PC-9 (cell line): ENCODE measurements at places on chromosomes 11 and 22. TPM values are rescaled to one million over a fixed set of nuclear protein-coding genes. Genes with fewer than 3 reads are reported as not detected.

The GPHA2 gene
- total RNA-seq = 1.0 and 2.1 TPM in 2 replicates

DNA sequence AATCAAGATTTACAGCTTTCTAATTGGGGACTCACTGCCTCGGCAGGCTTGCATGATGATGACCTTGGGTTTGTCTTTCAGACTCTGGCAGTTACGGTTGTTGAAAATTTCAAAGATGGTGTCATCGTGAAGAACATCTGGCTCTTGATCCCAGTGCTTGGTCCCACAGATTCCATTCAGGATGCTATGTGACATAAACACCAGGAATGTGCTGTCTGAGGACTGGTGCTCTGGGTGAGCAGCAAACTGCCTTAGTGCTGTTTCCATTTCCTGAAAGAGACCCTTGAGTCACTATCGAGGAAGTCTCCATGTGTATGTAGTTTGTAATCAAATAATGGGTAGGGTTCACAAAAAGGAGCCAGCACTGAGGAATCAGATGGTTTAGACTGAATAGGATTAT, 7.1 kb downstream of the CASP12 start:
- H3K36me3 ChIP-seq = no peaks in the 10 kb centered on the region
- no peaks in the 10 kb centered on the region for H3K27me3 ChIP-seq
- DNase-seq = no peak
- no peaks in the 10 kb centered on the region for H3K4me1 ChIP-seq
- no peak overlapping the region for H3K4me3 ChIP-seq

The PIH1D2 gene
- 2.0 and 4.8 TPM in 2 replicates for total RNA-seq

DNA sequence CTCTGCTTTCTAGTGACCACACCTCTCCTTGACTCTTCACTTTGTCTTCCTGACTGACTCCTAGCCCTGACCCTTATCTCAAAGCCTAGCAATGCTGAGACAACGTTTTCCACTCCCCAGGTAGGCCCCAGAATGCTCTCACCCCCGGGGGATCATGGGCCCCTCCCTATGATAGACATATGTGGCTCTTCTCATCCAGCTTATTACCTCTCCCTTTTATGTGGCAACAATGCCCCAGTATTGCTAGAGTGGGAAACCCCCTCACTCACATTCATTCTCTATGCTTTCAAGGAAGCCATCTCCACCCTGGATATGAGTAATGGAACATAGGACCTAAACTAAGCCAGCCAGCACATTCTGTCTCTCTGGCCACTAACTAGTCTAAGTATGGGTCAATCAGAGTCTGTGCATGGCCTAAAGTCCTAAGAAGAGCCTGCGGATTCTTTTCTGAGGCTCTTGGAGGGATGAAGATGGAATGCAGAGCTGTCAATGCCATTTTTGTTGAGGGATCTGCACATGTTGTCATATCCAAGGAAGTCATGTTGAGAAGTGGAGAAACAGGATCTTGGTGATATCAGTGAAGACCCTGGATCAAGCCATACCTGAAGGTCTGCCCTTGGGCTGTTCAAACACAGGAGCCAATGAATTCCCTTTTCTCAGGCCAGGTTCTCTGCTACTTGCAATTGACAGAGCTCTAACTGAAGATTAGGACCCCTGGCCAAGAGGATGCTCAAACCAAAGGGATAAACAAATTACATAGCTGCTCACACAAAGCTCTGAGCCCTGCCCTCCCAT, 79.8 kb upstream of the GRK3 start:
- H3K27ac ChIP-seq = no peak overlapping the region
- H3K36me3 ChIP-seq = no peaks in the 10 kb centered on the region
- DNase-seq = no peak

DNA sequence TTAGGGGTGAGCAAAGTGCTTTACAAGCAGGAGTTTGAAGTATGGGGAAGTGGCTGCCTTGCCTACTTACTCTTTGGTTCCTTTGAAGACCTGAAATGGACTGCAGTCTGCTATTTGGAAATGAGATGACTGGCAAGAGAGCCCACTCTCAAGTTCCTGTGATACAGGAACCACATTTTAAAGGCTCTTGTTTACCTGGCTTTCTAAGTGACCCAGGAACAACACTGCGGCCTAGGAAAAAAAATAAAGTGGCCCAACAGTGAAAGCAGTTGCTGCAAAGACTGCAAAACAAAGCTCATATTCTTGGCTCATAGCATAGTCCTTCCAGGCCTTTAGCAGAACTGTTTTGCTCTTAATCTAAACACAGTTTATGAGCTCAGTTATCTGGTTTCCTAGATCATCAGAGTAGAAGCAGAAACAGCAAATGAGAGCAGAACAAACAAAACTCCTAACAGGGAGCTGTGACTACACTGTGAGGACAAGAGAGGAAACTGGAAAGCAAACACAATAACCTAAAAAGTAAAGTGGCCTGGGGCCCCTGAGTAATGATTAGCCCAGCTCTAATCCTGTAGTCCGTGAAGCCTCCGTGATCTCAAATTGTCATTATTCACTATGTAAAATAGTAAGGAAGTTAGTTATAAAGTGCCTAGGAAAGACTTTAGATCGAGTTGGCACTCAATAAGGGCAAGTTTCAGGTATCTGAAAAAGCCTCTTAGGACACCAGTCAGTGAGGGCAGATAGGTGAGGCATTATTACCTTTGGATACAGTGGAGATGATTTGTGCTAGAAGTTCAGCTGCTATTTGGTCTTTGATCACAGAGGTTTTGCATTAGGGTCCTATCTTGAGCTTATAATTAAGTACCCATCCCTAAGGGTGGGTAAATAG, 11.5 kb downstream of the CCDC117 start:
- DNase-seq = no peak
- H3K27ac ChIP-seq = no peak overlapping the region
- no peaks in the 10 kb centered on the region for H3K4me1 ChIP-seq
- no peak overlapping the region for H3K4me3 ChIP-seq
- peaks cover 24% of the 10 kb centered on the region; the same call in 1 of the 2 replicates for H3K36me3 ChIP-seq
- H3K27me3 ChIP-seq = no peaks in the 10 kb centered on the region

- H3K4me1 ChIP-seq = peaks cover 36% of the 10 kb centered on the region
- H3K27me3 ChIP-seq = no peaks in the 10 kb centered on the region
- no peaks in the 10 kb centered on the region for H3K36me3 ChIP-seq
Measured at GRCh38 chr11:110185121-110185591, 92.0 kb downstream of the ZC3H12C start.

DNA sequence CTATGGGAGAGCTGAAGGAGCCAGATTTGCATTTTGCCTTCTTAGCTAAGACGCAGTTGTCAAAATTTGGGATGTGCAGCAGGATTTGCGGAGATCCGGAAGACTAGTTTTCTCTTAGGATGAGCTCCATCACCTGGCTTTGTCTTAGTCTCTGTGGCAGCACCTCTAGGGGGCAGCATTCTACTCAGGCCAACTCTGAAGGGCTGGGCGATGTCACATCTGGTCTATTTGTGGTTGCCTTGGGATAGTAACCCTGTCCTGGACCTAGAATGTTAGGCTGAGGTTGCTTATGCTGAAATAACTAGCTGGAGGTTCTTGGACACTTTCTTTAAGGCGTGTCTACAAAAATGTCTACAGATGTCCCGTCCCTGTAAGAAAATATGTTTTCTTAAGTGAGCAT, 116.2 kb downstream of the FAT3 start:
- H3K4me3 ChIP-seq = no peak overlapping the region
- H3K27ac ChIP-seq = no peak overlapping the region
- no peaks in the 10 kb centered on the region for H3K36me3 ChIP-seq
- no peaks in the 10 kb centered on the region for H3K4me1 ChIP-seq
- no peaks in the 10 kb centered on the region for H3K27me3 ChIP-seq

DNA sequence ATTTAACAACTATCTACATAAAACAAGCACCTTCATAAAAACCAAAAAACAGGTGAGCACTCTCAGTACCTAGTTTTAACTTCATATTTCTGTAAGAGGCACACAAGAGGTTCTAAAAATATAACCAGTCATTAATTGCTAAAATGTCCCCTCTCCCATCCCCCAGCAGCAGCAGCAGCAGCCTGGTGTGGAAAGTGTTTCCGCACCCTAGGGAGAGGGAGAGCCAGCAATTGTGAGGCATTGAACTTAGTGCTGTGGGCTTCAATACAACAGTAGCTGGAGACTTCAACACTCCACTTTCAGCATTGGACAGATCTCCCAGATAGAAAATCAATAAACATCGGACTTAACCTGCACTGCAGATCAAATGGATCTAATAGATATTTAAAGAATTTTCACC, 1158.5 kb downstream of the JRKL start:
- H3K4me3 ChIP-seq = no peak overlapping the region
- H3K4me1 ChIP-seq = no peaks in the 10 kb centered on the region
- DNase-seq = no peak
- no peak overlapping the region for H3K27ac ChIP-seq

GRCh38 chr11:89516496-89516895, 25.3 kb upstream of the NOX4 start:
- H3K4me3 ChIP-seq = no peak overlapping the region
- no peak for DNase-seq
- H3K27me3 ChIP-seq = no peaks in the 10 kb centered on the region
- no peaks in the 10 kb centered on the region for H3K4me1 ChIP-seq
- H3K36me3 ChIP-seq = no peaks in the 10 kb centered on the region
